ENCODE measurements at places on chromosomes 2 and 18.

DNA sequence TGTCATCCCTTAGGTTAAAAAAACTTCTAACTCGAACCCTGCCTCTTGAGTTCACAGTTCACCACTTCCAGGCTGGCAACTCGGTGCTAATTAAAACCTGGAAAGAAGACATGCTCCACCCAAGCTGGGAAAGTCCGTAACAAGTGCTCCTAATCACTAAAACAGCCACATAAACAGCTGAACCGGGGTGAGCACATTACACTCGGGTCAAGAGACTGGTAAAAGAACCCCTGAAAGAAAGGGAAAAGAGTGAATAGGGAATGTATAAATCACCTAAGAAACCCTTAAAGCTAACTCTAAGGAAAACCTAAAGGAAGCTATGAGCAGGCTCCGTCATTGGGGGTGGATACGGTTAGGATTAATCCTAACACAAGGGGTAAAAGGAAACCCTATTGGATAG lies 102.0 kb downstream of the HIBCH start:
- DNase-seq = no peak

DNA sequence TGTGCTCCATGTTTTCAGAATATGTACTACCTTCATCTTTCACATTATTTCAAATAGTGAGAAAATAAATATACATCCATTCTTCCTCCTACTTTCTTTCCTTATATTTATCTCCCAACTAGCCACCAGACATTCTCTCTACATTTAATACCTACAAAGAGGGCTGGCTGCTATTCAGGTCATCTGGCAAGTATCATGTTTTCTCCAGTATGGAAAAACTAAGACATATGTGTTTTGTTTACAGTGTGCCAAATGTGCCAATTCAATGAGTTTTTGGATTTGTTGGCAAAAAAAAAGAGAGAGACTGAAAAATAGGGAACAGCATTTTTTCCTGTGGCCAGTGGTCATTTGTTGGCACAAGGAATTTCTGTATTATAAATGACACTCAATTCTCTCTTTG lies 1207.3 kb downstream of the DPP10 start:
- DNase-seq = no peak

DNA sequence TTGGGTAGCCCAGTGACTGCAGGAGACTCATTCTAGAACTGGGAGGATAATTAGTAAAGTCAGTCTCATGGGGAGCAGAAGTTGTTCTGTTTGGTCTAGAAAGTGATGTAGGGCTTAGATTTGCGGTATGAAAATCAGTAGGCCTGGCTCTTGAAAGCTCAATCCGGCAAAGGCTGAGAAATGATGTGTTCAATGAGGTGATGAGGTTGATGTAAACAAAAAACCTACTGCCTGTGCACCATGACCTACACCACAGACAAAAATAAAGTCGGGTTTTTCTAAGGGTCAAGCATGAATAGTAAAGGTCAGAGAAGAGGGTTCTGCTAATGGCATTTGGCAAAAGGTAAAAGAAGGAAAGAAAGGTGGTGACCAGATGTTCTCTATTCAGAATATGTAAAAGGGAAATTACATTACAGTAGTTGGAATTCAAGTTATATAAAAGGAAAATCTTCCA lies 80.8 kb upstream of the COL5A2 start:
- DNase-seq = no peak

DNA sequence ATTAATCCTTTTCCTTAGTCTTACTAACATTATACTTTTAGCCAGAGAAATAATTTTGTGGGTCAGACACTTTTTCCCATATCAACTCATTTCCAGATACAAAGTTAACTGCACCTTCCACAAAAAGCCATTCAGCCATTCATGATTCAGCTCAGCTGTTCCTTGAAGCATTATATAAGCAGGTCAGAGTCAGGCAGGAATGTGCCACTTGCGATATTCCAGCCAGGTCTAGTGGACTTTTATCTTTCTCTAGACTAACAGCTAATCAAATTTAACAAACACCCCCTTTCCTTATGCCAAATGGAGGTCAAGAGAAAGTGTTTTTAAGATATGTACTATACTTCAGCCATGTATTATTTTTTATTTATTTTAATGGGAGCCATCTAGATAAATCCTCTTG lies 75.6 kb upstream of the EPB41L3 start:
- DNase-seq = no peak

DNA sequence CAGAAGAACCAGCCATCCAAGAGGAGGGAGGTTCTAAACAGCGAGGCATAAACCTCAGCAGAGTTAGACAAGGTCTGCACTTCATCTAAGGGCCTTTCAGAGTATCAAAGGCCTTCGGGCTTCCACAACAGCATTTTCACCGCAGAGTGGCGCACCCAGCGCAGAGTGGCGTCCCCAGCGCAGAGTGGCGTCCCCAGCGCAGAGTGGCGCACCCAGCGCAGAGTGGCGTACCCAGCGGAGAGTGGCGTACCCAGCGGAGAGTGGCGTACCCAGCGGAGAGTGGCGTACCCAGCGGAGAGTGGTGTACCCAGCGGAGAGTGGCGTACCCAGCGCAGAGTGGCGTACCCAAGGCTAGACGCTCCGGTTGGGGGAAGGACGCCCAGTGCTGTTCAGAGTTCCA lies 137.9 kb downstream of the ZNF516 start:
- DNase-seq = no peak

DNA sequence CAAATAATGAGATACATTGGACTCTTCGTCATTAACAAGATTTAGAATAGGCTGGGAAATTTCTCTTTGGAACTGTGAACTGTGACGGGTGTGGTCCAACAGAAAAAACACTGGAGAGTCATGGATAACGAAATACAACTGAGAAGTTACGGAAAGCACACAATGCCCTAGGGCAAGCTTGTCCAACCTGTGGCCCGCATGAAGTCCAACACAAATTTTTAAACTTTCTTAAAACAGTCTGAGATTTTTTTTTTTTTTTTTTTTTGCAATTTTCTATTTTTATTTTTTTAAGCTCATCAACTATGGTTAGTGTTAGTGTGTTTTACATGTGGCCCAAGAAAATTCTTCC lies 27.7 kb downstream of the CDC42EP3 start:
- DNase-seq = no peak

GRCh38 chr2:66427300-66427699 lies 7.6 kb upstream of the MEIS1 start:
- no peak for DNase-seq

- no peak for DNase-seq
Observed at GRCh38 chr2:132415256-132415914, 1.2 kb upstream of the GPR39 start.

GRCh38 chr2:159072795-159073194 lies 104.4 kb downstream of the TANC1 start:
- no peak for DNase-seq

- DNase-seq = no peak
Observed at GRCh38 chr2:209046163-209046562, 377.7 kb upstream of the MAP2 start.

DNA sequence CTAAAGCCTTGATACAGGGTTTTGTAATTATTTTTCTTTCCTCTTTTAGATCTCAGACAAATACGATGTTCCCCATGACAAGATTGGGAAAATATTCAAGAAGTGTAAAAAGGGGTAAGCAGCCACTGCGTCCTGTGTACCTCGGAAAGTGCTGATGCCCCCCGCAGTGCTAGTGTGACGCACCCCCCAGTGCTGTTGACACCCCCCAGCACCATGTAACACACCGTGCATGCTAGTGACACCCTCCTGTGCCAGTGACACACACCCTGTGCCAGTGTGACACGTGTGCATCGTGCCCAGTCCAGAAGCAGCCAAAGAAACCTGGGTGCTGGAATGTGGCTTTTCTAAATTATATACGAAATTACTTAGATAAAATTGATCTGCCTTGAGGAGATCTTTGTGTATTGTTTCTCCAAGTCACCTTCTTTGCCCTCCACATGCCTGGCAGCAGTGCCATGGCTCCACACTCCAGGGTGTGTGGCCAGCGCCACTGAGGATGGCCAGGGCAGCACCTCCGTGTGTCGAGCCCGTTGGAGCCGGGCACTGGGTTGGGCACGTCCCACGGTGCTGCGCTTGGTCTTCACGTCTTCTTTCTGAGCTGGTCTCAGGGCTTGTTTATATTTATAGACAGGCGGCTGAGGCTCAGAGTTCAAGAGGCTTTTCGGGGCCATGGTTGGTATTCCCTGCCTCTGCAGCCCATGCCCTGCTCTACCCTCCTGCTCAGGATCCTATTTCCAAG lies 44.3 kb upstream of the KLF11 start:
- no peak for DNase-seq

DNA sequence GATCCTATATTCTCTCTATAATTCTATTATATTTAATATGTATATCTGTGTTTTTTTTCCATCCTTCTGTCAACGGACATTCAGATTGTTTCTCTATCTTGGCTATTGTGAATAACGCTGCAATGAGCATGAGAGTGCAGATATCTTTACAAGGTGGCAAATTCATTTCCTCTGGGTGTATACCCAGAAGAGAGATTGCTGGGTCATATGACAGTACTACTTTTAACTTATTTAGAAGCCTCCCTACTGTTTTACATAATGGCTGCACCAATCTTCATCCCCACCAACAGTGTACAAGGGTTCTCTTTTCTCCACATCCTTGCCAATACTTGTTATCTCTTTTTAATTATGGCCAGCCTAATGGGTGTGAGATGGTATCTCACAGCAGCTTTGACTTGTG lies 66.5 kb downstream of the TSPYL6 start:
- no peak for DNase-seq

DNA sequence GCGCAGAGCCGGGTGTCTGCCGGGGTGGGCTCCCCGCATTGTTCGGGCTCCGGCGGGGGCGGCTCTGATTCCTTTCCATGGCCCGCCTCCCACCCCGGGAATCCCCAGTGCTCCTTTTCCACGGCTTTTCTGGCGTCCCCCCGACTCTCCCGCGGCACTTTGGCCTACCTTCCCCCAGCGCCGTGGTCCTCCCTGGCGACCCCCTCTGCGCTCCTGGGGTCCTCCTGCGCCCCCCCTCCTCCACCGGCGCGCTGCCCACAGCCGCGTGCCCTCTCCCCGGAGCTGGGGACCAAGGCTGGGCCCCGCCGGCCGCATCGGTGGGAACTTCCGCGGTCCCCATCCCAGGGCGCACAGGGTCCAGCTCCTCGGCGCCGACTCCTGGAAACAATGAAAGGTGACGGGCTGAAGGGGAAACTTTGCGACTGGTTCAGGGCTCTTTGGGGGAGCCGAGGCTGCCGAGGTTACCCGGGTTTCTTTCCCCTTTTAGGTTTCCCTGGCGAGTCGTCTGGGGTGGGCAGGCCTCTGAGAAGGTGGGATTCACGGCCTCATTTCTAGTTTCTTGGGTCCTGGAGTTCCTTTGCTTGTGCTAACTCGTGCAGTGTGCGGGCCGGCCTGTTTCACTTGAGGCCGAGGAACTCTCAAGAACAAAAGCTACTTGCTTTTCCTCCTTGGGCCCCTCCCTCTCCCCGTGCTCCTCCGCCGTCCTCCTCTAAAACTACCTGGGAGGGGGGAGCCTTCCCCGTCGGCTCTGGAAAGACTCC lies 2.2 kb downstream of the TGIF1 start:
- no peak for DNase-seq

DNA sequence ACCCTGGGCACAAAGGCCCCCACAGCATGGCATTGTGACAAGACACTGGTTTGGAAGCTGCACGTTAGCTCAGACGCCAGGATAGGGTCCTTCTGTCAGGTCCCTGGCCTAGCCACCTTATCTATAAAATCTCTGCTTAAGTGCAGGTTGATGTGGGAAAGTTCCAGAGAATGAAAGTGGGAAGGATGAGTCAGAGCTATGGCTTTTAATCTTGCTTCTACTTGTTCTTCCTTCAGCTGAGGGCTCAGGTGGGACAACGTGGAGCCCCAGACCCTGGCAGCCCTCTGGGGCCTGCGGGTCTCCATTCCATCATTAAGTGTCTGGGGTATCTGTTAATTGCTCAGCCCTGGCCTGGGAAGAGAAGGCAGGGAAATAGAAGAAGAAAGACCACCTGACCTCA lies 64.5 kb downstream of the CELF4 start:
- no peak for DNase-seq

DNA sequence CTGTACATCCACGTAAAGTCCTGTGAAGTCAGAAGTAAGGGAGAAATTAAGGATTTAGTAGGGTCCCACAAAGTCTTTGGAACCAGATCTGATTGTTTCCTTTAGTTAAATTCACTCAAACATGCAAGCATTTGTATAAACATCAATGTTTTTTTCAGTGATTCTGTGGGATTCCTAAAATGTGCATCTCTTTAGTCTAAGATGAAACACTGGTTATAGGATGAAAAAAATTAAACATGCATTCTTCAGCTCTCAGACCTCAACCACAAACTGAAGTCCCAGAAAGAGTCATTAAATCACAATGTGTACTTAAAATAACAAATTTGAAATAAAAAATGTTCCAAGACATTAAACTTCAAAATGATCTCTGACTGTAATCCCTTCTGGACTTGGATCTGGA lies 76.5 kb upstream of the APCDD1 start:
- DNase-seq = no peak

GRCh38 chr2:121666042-121666441 lies 16.8 kb upstream of the CLASP1 start:
- no peak for DNase-seq

GRCh38 chr18:72201032-72201431 lies 343.1 kb downstream of the CBLN2 start:
- DNase-seq = no peak

DNA sequence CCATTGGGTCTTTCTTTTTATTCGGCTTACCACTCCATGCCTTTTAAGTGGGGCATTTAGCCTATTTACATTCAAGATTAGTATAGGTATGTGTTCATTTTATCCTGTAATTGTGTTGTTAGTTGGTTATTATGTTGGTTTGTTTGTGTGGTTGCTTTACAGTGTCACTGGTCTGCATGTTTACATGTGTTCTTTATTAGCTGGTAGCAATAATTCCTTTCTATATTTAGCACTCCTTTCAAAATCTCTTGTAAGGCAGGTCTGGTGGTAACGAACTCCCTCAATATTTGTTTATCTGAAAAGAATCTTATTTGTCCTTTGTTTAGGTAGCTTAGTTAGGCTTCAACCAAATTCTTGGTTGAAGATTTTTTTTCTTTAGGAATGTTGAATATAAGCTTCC lies 68.7 kb upstream of the XDH start:
- no peak for DNase-seq

GRCh38 chr18:53551868-53552426 lies 672.5 kb downstream of the MBD2 start:
- DNase-seq = no peak

GRCh38 chr18:10892786-10893185 lies 256.6 kb downstream of the PIEZO2 start:
- DNase-seq = no peak

DNA sequence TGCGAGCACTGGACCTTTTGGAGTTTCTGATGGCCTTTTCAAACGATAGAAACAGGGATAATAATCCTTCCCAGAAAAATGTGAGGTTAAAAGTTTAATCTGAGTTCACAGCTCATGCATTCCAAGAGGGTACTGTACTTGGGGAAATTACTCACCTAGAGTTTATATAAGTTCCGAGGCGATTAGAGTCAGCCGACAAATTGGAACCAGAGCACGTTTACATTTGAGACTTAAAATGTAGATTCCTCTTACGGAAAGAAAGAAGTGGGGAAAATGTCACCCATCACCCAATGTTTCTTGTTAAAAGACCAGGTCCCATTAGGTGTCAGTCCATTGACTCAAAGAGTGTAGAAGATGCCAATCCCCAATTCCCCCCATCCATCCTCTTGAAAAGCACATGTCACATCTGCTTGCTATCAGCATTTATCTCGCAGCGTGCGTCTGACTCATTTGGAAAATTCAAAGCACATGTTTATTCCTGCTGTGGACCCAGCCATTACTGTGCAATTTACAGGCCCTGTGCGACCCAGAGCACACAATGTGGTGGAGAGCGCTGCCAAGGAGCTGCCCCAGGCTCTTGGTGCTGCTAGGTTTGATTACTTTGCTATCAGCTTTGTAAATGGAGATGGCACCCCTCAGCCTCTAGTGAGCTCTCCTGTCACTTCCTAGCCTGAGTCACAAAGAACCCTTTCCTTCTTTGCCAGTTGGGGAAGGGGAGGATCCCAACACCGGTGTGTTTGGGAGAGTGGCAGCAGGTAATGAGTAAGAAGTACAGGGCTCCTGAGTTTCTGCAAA lies 104.8 kb downstream of the COLEC12 start:
- DNase-seq = no peak
